ENCODE measurements at places on chromosomes 2 and 18.

- no peak for DNase-seq
Measured at GRCh38 chr18:62140259-62140658, 46.6 kb downstream of the PIGN start.

DNA sequence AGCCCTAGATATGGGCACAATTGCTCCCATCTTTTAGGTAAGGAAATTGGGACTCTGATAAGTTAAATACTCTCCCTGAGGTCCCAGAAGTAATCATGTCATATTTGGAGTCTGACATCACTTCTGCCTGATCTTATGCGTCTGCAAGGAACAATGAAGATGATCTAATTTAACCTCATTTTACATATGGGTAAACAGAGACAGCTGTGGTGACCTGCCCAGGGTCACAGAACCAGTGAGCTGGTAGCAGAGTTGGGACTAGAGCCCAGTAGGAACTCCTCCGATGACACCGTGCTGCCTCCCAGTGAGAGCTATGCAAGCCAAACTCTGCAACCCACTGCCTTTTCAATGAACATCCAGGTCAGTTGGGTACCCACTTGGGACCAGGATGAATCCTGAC, 17.8 kb downstream of the CTAGE1 start:
- no peak for DNase-seq

GRCh38 chr2:167681234-167682015, 566.0 kb downstream of the STK39 start:
- DNase-seq: no peak

DNA sequence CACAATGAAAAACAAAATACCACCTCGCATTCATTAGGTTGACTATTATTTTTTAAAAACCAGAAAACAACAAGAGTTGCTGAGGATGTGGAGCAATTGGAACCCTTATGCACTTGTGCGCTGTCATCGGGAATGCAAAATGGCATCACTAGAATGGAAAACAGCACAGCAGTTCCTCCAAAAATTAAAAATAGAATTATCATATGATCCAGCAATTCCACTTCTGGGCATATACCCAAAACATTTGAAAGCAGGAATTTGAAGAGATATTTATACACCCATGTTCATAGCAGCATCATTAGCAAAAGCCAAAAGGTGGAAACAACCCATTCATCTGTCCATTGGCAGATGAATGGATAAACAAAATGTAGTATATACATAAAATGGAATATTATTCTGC, 11.9 kb upstream of the NMUR1 start:
- no peak for DNase-seq

GRCh38 chr2:85405201-85406059, 4.7 kb downstream of the CAPG start:
- peak; percentile 74 for DNase-seq

DNA sequence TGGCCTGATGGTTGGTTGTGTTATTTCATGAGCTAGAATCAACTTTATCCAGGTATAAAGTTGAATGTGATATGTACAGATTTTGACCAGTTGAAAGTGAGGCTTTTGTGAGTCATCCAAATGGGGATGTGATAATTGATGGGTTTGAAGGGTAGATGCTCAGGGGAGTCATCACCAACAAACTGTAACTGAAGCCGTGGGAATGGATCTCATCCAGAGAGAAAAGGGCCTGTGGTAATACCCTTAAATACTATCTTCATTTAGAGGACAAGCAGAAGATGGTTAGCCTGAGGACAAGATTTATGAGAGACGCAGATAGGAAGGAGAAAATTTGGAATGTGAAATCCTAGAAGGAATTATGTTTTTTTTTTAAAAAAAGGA, 90.5 kb upstream of the MYO3B start:
- DNase-seq: no peak

DNA sequence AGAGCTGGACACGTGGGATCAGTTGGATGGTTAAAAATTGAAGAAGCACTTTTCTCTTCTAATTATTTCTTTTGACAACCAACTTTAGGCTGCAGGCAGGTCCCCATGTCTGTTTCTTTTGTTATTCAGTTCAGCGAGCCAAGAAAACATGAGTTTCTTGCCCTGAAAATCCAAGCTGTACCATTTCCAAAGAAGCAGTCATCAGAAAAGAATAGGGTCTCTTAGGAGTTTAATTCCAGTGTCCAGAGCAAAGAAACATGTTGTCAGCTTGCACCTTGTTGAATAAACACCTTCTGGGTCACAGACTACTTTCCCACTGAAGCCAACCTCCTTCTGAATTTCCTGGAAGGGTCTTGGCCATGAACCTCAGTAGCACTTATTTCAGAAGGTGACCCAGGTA, 170.5 kb upstream of the COPS8 start:
- DNase-seq: no peak

DNA sequence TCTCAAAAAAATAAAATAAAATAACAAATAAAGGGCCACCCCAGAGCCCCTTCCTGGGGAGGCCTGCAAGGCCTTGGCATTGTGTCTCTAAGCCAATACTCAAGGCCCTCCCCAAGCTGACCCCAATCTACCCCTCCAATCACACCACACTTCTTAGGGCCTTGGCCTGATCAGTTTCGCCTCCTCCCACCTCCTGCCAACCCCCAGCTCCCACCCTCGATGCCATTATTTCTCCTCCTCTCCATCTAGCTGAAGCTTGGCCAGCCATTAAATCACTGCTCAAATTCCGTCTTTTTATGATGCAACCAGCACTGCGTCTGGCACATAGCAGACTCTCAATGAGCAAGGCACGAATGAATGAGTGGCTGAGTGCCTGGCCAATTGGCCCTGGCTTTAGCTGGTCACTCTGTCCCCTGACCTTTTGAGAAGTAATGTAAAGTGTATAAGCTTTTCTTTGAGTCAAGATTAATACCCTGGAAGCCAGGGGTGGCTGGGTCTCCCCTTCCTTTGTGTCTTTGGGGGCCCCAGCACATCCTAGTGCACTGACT, 55.9 kb downstream of the SMAD7 start:
- DNase-seq: no peak

DNA sequence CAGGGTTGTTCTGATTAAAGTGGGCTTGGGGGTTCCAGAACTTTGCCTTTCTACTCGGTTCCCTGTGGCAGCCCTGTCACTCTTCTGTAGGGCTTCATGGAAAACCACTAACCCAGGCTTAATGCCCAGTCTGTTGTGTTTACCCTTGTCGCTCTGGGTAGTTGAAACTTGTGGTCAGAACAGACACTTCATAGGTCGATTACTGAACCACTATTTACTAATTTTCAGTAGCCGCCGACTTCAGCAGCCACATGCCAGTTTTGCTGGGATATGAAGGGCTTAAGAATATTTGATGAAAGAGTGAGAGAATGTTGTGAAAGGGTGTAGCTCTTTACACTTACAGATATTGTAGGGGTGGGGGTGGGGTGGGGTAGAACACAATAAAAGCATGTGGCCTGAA, 362.3 kb downstream of the RND3 start:
- no peak for DNase-seq

DNA sequence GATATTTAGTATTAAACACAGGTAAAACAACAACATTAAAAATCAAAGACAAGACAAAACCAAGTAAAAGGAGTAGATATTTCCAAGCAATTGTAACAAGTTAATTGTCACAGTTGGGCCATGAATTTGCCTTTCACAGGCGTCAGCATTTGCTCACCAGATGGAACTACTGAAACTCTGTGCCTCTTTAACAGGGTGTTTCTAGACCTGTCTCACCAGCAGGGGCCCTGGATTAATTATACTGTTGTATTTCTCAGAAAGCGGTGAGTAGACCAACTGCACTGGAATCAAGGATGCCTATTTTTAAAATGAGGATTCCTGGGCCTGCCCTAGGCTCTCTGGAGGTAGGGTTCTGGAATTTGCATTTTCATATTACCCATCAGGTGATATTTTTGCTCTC, 92.6 kb downstream of the UPP2 start:
- no peak for DNase-seq

DNA sequence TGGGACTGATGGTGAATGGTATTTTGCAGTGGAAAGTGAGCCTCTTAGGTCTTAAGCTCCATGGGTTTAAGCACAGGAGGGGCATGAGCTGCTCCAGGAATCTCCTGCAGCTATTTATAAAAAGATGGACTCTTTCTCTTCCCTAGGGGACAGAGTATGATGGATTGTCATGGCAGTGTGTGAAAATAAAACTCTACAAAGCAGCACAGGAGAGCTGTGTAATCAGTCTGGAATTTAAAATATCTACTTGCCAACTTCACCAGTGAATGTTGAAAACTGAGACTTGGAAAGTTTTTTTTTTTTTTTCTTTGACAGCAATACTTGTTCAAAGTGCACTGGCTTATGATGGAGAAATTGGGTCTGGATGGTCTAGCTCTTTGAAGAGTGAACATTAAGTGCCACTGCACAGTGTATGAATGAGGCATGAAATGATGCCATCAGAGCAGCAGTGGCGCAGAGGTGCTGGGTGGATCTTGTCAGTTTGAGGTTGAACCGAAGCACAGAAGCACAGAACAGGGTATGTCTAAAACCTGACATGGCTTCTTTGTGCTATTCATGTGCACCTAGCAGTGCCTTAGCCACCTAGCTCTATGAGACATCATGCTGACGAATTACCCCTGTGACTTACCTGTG, 245.4 kb downstream of the PTPRM start:
- DNase-seq: no peak

- DNase-seq: no peak
Measured at GRCh38 chr2:94758546-94758945, 112.7 kb upstream of the TEKT4 start.

DNA sequence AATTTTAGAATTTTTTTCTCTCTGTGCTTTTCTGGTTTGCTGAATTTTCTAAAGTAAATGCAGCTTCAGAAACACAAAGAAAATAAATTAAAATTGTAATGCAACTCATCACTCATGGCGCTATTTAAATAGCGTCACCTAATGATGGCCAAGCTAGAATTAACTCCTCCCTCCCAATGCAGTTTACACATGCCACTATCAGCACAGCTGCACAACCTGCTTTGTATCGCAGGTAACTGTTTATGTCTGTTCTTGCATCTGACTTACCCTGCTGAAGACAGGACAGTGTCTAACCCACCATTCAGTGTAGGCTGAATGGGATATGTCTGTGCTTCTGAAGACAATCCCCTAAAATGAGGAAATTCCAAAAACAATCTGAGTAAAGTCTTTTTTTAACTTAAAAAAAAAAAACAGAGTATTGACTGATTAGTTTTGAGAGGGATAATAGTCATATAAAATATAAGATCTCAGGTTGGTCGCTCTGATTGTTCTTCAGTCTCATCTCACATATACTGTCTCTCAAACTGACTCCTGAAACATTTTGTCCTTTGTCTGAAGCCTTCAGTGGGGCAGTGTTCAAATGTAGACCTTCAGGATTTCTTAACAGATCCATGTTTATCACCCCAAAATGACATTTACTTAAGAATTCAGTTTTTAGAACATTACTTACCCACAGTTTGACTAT, 271.4 kb downstream of the ZEB2 start:
- DNase-seq: no peak

DNA sequence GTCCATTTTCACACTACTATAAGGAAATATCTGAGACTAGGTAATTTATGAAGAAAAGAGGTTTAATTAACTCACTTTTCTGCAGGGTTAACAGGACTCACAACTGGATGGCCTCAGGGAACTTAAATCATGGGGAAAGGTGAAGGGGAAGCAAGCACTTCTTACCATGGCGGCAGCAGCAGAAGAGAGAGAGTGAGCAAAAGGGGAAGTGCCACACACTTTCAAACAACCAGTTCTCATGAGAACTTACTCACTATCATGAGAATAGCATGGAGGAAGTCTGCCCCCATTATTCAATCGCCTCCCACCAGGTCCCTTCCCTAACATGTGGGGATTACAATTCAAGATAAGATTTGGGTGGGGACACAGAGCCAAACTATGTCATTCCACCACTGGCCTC, 55.1 kb upstream of the NETO1 start:
- DNase-seq: no peak

DNA sequence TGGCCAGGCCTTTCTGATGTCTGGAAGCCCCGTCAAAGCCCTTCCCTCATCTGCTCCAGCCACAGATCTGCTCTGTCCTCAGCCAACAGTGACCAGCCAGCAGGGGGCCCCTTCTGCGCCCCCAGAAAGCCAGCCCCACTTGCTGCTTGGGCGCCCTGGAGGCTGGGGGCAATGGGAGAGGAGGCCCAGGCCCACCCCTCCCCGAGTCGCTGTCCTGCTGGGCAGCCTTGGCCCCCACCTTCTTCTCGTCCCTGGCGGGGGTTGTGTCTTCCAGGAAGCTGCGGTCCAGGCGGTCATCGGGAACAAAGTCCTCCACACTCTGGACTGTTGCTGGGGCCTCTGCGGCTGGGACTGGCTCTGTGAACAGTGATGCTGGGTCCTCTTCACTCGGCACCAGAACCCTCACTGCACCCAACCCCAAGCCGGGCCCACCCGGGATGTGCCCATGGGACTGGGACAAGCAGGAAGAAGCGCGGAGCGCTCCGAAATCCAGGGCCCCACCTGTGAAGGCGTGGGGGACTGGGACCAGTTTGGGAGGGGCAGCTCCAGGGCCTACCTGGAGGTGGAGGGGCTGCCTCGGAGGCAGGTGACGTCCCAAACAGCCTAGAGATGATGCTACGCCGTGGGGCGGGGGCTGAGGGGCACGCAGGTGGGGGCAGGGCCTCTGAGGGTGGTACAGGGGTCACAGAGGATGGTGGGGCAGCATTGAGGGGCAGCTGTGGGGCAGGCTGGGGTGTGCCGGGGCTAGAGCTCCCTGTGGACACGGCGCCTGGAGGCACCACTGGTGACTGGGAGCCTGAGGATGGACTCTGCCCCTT, 257.6 kb downstream of the ANKRD30B start:
- DNase-seq: no peak

- no peak for DNase-seq
Measured at GRCh38 chr2:135790423-135790822, 46.6 kb downstream of the LCT start.

DNA sequence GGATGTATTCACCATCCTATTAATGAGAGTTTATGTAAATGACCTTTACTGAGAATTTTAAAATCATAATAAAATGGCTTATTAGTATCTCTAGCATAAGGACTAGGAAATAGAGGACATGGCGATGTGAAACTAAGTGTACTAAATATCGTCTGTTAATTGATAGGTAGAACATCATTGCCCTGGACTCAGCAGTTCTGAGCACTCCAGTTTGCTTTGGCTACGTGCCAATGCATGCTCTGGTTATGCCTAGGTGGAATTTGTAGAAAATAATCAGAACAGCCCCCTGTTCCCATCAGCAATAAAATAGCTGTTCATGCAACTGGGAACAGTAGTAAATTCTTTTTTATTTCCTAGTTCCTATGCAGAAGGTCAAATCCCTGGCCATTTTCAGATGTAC, 247.8 kb downstream of the DOK6 start:
- DNase-seq: no peak

GRCh38 chr2:144523596-144524117, 3.7 kb upstream of the ZEB2 start:
- DNase-seq: no peak

DNA sequence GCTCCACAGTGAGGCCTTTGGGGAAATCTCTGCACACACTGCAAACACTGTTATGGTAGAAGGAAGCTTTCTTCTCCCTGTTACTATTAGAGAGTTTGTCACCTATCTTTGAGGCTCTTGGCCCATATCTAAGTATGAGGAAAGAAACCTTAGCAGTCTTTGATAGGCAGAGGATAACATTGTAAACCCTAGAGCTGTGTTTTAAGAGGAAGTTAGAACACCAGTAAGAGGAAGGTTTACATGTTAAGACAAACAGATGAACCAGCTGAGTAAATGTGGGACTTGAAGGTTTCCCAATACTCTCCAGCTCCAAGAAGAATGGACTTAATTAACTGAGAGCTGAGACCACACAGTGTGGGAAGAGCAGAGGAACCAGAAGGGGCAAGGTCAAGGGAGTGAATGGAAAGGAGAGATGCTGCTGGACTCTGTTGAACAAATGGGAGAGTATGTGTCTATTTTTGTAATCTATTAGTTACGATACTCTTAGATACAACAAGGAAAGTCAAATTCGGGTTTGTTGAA, 257.0 kb downstream of the DPP10 start:
- no peak for DNase-seq

- no peak for DNase-seq
Measured at GRCh38 chr2:234951664-234952269, at the start of gene SH3BP4. Gene SH3BP4, plus strand, starts transcription at chr2:234952017. Its CDS starts 82,986 bp downstream, at chr2:235035003.
